Activated naive CD4-positive, alpha-beta T cell treated with anti-CD3 and anti-CD28 coated beads, Interleukin-2, amount 50 U/mL, for 72 hours (primary cell): ENCODE measurements at places on chromosomes 11 and 22.

- DNase-seq = no peak
These were observed 26.2 kb downstream of the AGBL2 start for GRCh38 chr11:47688991-47689390.

DNA sequence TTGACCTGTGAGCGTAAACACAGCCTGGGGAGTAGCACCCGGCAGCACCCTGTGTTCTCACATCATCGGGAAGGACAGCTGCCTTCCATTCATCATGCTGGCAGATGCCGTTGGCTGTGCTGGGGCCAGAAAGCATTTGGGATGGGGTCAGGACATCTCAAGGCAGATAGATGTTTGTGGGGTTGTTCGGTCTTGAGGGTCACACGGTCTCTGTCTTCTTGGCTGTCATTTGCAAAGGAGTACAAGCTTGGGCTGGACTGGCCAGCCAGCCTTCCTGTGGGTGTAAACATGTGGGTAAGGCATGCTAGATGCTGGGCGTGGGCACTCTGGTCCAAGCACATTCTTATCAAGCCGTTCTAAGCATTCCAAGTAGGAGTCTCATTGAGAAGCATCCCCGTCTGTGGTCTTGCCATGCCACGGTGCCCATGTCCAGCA is 81.4 kb downstream of the TBC1D22A start:
- no peak for DNase-seq

DNA sequence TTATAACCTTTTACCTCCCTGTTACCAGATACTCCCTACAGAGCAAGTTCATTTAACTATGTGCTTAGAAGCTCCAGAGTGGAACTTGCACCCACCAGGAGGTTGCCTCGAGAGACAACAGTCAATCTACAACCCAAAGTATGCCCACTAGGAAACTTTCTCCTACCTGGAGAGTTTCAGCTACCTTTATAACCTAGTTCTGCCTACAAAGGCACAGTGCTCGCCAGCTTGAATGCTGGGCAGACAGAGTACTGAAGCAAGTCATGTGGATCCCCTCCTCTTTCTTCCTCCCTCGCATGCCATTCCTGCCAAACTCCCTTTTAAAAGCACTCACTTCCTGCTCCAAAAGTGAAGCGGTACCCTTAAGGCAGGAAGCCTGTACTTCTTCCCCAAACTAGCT is 258.9 kb downstream of the SWAP70 start:
- no peak for DNase-seq

GRCh38 chr11:47377571-47378009 is 757 bp downstream of the SPI1 start:
- DNase-seq = no peak
